ENCODE measurements at places on chromosomes 16 and 17.

- DNase-seq, result no peak
Measured at GRCh38 chr16:12173121-12173520, 196.6 kb downstream of the SNX29 start.

DNA sequence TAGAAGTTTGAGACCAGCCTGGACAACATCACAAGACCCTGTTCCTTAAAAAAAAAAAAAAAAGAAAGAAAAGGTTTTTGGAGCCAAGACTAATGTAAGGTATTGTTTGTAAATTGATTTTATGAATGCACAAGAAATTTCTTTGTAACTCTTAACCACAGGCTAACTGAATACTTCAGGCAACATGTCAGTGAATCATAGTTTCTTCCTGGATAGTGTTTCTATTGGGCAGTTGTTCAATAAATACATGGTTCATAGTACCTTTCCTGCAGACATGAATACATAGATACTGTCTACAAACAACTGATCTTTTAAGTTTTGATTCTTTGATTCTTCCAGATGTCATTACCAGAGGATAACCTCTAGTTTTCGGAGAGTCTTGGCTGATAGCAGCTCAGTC lies 11.6 kb downstream of the DDX42 start:
- no peak for DNase-seq

GRCh38 chr16:12742741-12743140 lies 60.9 kb downstream of the CPPED1 start:
- DNase-seq, result no peak

- DNase-seq, result no peak
Measured at GRCh38 chr16:54437401-54437800, 150.8 kb upstream of the IRX3 start.

DNA sequence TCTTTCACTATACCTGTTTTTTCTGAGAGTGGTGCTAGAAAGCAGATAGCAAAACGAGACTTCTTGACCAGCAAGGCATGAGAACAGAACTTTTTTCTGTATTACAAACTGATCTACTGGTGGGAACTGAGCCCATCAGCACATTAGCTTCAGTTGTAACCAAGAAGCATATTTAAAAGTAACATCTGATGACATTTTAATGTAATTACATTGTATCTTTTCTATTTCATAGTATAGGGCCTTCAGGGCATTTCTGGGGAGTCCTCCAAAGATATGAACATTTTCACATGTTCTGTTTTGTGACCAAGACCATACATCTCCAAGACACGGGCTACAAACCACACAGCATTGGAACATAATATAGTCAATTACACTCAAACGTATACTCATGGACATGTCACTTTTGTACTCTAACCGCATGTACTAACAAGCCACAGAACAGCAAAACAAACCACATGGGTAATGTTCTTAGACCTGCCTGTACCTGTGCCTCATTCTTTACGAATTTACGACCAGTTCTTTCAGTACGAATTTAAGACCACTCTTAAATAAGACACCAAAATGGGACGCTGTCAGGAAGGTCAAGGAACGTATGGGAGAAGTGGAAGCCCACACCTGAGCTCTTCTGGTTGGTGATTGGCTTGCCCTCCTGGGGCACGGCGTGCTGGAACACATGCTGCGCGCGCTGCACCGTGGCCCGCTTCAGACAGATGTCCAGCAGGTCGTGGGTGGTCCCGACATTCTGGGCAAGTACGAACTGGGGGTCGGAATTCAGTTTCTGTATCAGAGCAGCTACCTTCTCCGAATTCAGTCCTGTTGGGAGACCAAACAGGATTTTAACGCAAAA lies 825 bp downstream of the BLMH start:
- peak; percentile 27 for DNase-seq

DNA sequence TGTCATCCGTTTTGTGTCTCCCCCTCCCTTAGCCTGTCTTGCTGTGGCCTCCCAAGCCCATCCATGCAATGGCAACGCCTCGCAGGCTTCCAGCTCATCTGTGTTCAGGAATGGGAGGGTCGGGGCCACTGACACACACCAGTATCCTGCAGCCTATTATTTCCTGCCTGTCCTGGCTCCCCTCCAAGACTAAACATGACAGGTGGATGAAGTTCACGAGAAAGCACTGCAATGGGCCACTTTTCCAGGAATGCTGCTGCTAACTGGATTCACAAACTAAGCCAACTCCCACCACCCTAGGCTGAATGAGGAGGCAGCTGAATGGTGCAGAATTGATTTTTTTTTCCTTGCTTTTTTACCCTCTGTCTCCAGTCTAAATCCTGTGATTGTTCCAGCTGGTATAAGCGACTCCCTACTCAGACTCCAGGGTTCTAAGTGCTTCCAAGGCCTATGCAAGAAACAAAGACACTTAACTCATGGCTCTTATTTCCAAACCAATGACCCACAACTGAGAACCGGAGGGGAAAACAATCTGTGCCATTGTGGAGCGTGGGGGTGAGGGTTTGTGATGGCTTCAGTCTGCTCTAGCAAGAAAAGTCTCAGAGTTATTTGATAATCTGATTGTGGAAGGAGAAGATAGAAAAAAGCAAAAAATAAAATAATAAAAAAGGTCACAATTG lies 23.3 kb downstream of the TMEM100 start:
- no peak for DNase-seq

- DNase-seq, result no peak
Measured at GRCh38 chr17:17119106-17119505, 76.8 kb downstream of the MPRIP start.
